Bone marrow (tissue), 2 donors: ENCODE measurements at places on chromosomes 16 and 17.

DNA sequence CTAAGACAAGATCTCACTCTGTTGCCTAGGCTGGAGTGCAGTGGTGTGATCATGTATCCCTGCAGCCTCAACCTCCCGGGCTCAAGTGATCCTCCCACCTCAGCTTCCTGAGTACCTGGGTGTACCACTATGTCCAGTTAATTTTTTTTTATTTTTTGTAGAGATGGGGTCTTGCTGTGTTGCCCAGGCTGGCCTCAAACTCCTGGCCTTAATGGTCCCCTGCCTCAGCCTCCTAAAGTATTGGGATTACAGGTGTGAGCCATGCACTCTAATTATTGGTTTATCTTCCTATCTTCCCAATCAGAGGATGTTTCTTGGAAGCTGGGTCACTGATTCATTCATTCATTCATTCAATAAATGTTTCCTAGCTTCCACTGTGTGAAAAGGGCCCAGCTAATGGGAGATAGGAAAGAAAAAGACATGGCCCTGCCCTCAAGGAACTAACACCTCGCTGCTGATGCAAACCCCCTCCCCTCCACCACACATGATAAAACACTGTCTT lies 8.5 kb downstream of the ASPHD1 start:
- no peak for DNase-seq

DNA sequence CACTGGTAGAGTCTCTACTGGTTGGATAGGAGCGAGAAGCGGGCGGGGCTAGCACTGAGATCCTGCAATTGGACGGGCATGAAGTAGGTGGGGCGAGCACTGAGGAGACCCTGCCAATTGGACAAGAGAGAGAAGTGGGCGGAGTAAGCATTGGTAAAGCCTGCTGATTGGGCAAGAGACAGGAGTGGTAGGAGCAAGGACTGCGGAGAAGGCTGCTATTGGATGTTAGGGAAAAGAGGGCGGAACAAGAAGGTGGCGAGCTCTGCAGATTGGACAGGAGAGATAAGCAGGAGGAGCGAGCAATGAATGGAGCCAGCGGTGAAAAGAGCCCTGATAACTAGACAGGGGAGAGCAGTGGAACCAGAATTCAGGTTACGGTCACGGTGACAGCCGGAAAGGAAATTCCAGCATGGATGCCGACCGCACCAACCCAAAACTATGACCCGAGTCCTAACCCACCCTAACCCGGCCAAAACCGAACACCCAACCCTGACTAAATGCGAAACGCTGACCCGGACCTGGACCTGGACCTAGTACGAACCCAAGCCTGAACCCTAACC lies 4.8 kb downstream of the SCGB1C2 start:
- DNase-seq, result no peak

- no peak for DNase-seq
Observed at GRCh38 chr17:73998653-73999645, 204.5 kb upstream of the RPL38 start.

DNA sequence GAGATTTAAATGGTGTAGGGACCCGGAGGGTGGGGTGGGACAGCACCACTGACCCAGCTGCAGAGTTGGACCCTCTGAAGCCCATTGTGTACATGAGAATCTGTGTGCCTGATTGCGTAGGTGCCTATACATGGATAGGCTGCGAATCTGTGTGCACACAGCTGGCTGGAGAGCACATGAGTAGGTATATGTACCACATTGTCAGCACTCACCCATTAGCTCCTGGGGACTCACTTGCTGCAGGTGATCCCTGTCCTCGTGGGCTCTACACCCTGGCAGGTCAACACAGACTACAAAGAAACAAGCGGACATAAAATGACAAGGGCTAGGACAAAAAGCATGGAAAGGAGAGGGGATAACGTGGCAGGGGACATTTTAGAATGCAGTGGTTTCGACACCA lies 11.3 kb upstream of the CETP start:
- no peak for DNase-seq

DNA sequence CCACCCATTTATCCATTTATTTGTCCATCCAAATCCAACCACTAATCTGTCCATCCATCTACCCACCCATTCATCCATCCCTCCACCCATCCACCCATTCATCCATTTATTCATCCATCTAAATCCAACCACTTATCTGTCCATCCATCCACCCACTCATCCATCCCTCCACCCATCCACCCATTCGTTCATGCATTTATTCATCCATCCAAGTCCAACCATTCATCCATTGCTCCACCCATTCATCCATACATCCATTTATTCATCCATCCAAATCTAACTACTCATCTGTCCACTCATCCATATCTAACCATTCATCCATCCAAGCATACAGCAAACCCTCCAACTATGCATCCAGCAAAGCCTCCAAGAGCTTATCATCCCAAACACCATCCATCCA lies 267.3 kb downstream of the XYLT1 start:
- DNase-seq, result no peak

DNA sequence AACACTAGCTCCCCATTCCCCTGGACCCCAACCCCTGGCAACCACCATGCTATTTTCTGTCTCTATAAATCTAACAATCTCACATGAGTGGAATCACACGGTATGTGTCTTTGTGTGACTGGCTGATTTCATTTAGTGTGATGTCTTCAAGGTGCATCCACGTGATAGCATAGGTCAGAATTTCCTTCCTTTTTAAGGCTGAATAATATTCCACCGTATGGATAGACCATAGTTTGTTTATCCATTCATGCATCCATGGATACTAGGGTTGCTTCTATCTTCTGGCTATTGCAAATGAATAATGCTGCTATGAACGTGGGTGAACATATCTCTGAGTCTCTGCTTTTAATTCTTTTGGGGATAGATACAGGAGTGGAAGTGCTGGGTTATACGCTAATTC lies 43.9 kb downstream of the TMEM235 start:
- no peak for DNase-seq

DNA sequence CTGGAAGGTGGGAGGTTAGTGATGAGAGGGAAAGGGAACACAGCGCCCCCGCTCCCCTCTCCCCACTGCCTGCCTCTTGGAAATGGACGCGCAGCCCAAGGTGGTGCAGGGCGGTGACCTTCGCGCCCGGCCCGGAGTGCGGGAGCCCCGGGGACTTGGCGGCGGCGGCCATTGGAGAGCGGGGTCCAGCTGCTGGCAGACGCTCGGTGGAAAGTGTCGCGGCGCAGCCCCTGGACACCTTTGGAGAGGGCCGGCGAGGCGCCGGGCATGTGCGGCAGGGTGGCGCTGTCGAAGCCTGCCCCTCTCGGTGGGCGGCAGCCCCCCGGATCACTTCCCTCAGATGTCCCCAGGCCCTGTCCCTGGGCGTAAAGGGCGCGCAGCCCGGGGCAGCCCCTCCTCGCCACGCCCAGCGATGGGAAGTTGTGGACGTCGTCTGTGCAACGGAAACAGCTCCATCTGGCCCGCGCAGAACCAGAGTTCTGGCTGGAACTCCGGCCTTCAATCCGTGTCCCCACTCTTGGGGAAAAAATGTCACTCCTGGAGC lies 16.7 kb downstream of the SALL1 start:
- DNase-seq, result no peak

DNA sequence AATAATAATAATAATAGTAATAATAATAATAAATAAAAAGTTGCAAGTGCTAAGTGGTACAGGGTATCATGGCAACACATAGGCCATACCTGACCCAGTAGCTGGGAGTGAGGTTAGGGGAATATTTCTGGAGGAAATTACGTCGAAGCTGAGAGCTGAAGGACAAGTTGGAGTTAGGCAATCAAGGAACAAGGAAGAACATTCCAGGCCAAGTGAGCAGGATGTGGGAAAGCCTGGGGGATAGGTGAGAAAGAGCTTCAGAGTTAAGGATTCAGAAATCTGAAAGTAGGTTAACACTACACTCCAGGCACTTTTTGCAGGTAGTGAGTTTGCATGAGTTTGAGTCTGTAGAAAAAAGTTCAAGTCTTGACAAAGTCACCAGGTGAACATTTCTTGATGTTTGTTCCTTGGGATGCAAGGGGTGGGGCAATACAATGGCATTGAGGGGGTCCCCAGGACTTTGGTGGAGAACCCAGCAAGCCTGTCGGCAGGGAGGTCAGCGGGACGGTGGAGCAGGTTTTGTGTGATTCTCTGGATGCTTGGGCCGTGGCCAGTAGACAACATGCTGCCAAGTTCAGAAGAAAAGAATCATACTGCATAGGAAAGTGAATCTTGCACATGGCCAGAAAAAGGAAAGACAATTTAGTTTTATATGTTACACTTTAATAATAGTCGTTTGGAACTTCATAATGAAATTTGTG lies 27.7 kb upstream of the MPHOSPH6 start:
- no peak for DNase-seq

DNA sequence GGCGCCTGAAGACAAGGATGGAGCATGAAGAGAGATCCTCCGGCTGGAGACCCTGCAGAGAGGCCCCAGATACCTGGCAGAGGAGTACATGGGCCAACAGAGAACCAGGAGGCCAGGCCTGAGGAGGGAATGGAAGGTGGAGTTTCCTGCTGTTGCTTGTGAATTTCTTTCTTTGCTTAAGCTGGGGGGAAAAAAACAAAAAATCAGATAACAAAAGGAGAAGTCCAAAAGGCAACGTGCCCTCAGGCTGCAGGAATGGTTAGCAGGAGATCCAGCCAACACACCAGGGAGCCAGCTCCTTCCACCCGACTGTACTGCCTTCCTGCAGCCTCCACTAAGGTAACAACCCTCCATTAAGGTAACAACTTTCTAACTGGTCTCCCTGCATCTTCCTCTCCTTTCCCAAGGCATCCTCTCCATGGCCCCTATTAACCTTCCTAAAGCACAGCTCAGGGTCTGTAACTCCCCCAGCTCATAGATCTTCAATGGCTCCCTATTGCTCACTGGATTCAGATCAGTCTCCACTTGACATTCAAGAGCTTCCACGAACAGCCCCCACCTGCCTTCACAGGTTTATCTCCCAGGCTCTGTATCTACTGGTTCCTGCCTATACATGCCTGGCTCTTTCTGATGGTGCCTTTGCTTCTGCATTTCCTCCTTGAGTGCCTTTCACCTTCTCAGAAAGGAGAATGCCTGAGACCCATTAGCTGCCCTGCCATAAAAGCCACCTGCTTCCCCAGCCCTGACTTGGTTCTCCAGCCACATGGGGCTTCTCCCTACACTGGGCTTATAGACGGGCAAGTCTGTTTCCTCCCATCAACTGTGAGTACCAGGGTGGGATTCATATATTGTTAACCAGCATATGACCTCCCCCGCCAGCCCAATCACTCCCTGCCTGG lies 725 bp upstream of the ARL5C start:
- DNase-seq, result no peak

DNA sequence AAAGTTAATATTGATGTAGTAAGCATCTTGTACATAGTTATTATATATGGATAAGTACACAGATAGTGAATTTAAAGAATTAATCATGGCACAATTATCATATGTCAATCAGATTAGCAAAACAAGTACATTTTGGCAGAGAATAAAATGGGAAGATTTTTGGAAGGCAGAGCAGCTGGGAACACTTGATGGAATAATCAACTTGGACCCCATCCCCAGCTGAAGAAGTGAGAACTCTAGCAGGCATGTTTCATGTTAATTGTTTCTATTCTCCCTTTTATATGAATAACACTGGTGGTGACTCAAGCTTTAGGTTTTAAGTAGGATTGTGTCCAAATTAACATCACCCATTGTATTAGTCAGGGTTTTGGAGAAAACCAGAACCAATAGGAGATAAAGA lies 198.7 kb downstream of the KCNJ2 start:
- no peak for DNase-seq

- no peak for DNase-seq
Observed at GRCh38 chr16:56370875-56371659, 54.3 kb downstream of the AMFR start.

DNA sequence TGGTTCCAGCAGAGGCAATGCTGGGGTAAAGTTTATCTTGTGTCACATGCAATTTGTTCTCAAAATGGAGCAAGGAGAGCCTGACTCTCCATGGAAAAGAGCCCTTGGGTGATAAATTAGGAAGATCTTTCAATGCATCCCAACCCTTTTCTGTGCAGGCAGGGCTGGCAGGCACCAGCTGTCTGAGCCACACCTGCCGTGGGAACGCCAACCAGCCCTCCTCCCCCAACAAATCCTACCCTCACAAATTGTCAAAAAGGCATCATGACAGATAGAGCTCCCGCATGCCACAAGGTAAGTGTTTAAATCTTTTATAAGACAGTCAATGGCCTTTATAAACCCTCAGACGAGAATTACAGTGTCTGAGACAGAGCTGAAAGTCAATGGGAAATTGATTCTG lies 418.5 kb upstream of the CDH5 start:
- DNase-seq, result no peak

DNA sequence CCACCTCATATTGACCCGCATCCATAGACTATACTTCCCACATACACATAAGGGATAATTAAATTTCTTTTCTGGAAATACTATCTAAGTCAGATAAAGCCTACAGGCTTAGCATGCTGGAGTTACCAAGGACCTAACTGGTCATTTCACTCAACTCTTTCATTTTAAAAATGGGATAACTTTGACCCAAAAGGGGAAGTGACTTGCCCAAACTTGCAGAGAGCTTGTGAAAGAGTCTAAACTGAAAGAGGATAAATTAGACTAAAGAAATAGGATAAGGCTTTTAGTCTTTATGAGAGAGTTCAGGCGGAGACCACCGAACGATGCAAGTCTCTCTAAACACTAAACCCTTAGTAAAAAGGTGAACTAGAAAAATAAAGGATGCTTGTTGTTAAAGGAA lies 3.9 kb upstream of the KRT33A start:
- DNase-seq, result no peak

DNA sequence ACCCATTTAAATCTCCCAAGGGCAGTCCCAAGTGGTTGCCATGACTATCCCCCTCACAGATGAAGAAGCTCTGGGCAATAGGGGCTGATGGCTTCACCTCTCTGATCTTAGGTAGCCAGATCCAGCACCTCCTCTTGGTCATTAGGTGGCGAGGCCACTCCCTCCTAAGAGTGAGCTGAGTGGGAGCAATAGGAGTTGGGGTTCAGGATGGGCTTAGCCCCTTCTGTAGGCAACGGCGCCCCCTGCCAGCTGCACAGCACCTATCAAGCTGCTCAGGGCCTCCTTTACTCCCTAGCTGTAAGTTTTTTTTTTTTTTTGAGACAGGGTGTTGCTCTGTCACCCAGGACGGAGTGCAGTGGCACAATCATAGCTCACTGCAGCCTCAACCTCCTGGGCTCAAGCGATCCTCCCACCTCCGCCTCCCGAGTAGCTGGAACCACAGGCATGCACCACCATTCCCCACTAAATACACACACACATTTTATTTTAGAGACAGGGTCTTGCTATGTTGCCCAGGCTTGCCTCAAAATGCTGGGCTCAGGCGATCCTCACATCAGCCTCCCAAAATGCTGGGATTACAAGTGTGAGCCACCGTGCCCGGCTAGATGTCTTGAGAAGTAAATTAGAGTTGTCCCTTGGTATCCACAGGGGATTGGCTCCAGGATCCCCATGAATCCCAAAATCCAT lies 3.5 kb upstream of the RRAD start:
- no peak for DNase-seq
